ENCODE measurements at places on chromosomes 4 and X.

DNA sequence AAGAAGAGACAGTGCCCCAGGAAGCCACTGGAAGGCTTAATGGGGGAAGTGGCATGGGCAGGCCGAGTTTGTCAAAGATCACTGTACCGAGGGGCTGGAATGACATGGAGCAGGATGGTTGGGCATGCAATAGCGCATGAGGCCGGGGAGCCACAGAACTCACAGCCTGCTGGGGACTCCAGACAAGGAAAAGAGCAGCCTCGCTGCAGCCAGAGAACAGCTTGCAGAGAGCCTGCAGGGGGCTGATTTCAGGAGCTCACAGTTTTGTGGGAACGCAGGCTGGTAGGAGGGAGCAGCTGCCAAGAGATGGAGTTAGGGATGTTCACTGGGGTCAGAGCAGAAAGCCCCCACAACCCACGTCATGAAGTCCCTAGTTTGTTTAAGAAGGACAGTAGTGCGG lies 45.4 kb downstream of the STOX2 start:
- DNase-seq: no peak

DNA sequence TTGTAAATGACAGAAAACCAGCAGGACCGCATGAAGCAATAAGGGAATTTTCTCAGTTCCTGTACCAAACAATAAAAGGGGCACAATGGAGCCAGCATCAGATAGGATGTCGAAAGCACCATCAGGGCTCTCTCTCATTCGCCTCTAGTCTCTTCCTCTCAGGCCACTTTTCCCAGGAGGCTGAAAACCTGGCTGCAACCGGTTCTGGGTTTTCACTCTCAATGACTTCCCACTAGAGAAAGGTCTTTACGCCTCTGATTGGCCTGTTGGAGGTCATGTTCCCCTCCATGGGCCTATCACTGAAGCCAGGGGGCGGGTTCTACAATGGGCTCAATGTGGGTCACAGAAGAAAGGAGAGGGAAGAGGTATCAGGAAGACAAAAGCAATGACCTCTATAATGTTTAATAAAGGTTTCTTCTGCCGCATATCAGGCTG lies 29.3 kb downstream of the ZNF827 start:
- DNase-seq: no peak

GRCh38 chr4:26570596-26570995 lies 13.3 kb upstream of the TBC1D19 start:
- no peak for DNase-seq

- no peak for DNase-seq
Measured at GRCh38 chr4:78926826-78927225, 12.4 kb downstream of the PAQR3 start.

DNA sequence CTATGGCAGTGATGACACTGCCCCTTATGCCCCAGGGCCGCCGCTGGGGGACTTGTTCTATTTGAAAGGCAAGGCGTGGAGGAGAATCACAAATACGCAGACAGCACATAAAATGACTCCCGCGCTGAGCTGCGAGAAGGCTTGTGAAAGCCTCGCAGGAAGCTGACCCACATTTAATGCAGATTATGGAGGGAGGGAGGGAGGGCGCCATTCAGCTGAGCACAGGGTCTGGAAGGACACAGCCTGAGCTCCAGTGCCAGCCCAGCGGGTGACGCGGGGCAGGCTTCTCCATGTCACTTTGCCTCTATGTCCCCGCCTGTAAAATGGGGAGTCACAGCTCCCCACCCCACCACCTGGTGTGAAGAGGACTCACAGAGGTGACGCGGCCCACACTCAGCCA lies 14.3 kb downstream of the ABLIM2 start:
- no peak for DNase-seq
